Ammon's horn (tissue), 1 donor: ENCODE measurements at places on chromosomes 11 and 22.

DNA sequence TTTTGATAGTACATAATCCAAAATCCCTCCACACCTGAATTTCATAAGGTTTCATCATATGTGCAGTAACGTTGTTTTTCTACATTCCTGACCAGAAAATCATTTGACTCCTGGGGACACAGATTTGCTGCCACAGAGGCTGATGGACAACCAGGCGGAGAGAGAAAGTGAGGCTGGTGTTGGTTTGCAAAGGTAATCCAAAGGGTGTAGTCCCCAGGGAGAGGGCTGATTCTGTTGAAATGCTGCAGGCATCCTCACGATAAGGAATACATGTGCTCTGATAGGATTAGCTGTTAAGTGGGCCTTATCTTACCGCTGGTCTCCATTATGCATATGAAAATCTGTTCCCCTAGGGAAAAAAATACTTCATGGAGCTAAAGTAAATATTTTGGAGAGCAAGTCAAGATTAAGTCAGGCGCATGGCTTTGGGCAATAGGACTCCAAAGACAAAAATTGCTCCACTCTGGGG lies 8.1 kb downstream of the APOL6 start:
- no peak for DNase-seq

GRCh38 chr11:107018219-107018901 lies at the start of gene GUCY1A2:
Gene GUCY1A2, minus strand, starts transcription at chr11:107018476. Its CDS starts 421 bp downstream, at chr11:107018055.
- DNase-seq, result peak; percentile 81

DNA sequence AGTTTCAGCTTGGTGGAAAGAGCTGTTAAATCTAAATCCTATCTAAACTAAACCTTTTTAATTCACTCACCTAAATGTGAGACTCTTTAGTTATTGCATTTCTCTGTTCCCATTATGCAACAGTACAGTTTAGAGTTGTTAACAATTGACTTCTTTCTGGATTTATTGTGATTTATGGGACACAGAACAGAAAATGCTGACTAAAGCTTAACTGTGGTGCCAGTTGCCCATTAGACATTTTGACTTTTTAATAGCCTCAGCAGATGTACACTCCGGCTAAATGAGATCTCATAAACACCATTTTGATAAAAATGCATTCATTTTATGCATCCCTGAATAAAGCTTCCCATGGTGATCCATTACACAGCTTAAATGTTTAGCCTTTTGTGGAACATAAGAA lies 356.6 kb downstream of the CASP12 start:
- DNase-seq, result no peak

DNA sequence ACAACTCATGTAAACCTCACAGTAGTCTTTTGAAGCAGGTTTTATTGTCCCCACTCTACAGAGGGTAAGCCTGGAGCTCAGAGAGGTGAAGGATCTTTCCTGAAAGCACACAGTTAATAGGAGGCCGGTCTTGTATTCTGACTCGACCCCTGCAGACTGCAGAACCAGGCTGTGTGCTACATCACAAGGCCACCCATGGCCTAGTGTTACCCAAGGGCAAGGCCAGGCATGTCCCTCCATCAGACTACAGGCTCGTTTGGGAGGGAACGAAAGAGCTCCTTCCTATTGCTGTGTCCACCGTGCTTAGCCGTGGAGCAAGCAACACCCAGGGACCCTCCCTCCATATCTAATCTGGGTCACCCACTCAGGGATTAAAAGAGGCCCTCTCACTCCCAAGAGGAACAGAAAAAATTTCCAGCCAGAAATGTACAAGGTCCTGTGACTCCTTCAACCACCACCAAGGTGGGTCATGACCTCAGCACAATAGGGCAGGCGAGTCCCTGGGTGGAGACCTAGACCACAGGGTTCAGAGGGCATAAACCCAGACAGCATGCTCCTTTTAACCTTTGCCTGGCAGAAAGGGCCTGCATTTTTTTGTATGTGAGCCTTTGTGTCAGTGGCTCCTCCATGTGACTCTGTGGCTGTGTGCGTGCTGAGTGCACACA lies 6.3 kb upstream of the SMIM35 start:
- no peak for DNase-seq

GRCh38 chr11:71185411-71185810 lies 67.0 kb downstream of the SHANK2 start:
- no peak for DNase-seq

DNA sequence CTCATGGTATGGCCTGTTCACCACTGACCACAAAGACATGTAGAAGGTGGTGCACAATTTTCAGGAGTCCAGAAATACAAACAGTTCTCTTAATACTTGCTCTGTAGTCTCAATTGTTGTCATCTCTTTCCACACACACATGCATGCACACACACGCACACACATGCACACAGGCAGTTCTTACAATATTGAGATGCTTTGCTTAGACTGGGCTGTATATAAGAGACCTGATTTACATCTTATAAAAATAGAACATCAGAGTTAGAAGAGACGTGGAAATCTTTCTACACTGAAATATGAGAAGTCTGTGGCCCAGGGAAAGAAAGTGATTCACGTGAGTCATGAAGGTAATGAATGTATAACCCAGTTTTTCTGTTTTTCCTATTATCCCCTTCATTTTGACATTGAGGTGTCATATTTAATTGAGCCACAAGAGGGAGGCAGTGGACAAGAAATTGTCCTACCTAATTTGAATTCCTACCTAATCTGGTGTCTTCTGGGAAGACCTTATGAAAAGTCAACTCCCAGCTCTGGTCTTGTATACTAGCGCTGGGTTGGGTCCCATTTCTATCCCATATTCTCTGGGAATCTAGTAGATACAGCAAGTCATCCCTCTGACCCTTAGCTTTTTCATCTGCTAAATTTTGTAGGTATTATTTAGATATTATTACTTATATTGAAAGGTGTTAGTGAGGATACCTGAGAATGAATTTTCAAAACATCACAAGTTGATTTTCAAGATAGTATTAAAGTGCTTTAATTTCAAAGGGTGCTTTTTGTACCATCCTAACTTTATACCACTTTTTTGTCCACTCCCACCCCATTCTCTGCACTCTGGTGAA lies 14.9 kb upstream of the MS4A4A start:
- DNase-seq, result peak; percentile 40

- no peak for DNase-seq
These were observed 6.3 kb downstream of the TST start for GRCh38 chr22:37012956-37013355.

DNA sequence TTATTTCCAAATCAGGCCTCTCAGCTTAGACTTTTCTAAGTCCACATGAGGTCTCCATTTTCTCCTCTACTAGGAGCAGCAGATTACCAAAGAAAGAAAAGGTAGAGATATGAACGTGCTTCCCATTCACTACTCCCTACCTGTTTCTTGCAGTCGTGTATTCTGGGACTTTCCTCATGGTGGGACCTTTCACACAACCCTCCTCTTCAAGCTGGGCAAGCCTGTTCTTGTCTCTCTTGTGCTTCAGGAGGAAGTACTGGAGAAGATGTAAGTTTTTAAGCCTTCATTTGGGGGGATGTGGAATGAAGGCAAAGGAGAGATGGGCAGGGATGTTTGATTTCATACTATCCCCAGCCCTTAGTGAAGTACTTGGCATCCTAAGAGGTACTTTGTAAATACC lies 128.8 kb upstream of the SESN3 start:
- DNase-seq, result no peak

DNA sequence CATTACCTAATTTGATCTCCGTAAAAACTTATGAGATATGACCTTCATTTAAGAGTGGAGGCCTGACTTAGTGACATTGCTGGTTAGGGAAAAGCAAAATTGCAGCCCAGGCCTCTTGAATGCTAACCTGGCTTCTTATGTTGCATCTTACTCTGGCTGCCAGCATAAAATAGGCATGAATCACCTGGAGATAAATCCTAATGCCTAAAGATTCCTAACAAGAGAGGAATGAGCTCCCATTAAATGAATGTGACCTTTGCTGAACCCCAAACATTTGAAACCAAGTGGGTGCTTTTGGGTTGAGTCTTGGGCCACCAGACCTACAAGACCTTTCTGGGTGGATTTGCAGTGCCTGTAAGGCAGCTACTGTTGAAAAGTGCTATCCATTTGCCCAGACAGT lies 1145.6 kb upstream of the TENM4 start:
- DNase-seq, result no peak

DNA sequence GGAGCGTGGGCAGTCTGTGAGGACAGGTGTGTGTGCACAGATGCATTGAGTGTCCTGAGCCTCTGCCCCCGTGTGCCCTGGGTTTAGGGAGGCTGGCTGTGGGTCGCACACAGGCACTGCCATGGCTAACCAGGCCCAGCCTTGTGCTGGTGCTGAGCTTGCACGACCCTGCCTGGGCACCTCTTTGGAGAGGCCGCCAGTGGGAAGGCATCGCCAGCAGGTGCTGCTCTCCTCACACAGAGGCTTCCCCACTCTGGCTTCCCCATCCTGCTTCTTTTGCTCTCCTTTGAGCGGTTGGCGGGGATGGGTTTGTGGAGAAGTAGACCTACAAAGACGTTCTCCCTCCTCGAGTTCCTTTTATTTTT lies 4.1 kb downstream of the WNT7B start:
- DNase-seq, result no peak

GRCh38 chr11:12200279-12200990 lies 90.0 kb downstream of the MICAL2 start:
- no peak for DNase-seq

DNA sequence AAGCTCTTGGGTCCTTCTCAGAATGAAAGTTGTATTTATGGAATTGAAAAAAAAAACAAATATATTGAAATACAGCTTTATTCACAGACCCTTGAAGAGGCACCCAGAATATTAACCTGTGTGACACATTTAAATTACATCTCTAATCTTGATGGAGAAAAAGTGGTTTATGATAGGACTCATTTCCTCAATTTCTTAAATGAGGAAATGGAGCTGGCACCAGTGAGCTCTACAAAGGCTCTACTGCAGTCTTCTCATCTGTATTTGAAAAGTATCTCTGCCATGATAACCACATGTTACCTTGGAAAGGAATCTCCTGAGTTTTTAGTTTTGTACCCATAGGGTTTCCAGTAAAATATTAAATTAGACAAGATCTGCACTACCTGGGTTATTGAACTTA lies 186.5 kb downstream of the HIPK3 start:
- no peak for DNase-seq

DNA sequence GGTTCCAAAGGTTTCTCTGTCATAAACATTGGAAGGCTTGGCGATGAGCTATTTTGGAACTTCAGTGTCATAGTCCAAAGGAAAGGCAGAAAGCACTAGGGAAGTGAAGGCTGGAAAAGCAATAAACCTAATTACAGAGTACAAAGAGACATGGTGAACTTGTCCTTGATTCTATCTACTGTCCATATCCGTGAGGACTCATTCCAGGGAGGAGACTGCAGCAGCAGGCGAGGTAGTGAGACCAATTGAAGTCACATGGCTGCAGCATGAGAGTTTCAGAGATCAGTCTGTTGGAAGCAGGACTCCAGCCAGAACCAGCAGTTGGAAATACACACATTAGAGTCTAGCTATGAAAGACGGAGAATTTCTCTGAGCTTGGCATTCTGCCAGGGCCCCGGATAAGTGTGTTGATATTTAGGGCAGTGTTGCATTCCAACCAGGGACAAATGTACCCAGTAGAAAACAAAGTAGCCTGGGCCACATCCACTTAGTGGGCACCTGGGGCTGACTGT lies 54.1 kb upstream of the ARHGAP42 start:
- DNase-seq, result peak; percentile 25

DNA sequence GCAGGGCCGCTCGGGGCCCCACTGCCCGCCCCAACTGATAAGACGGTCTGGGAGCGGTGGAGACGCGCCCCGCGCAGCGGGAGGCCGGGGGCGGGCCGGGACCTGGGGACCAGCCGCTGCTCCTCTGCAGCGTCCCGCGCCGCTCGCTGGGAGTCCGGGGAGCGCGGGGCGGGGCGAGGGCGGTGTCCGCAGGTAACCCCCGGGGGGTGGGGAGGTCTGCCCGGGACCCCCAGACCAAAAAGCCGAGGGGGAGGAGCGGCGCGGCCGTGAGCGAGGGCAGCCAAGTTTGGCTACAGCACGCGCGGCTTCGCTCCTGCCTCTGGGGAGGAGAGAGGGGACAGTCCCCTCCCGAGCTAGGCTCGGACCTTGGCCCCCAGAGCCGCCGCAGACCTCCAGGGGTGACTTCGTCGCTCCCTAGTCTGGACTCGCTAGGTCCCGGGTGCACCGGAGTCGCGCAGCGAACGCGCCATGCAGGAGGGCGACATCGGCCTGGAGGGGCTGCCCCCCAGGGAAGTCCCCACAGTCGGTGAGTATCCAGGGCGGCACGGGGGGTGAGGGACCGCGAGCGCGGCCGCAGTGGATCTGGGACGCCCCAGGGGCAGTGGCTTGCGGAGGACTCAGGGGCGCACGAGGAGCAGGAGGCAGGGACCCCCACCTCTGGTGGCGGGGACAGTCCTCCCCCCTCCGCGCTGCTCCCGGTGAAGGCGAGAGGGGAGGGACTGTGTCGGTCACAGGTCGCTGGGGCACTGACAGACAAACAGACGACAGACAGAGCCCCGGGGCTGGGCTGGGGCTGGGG lies 92.3 kb upstream of the ANO1 start:
- DNase-seq, result no peak

- no peak for DNase-seq
These were observed 281.6 kb downstream of the TBC1D22A start for GRCh38 chr22:47043835-47044721.

DNA sequence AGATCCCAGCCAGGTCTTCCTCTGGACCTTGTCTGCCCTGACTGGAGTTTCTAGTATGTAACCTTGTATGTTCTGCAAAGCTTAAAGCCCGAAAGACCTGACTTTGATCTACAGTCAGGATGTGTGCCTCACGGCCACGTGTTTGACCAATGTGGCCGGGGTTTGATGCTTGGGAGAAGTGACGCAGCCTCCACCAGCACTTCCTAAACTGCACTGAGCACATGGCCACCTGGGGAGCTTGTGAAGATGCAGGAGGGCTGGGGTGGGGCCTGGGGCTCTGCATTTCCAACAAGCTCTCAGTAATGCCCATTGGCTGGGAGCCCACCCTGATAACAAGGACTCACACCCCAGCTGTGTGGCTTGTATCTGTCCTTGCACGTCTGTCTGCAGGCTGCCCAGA lies 53.2 kb downstream of the NAT10 start:
- DNase-seq, result no peak

DNA sequence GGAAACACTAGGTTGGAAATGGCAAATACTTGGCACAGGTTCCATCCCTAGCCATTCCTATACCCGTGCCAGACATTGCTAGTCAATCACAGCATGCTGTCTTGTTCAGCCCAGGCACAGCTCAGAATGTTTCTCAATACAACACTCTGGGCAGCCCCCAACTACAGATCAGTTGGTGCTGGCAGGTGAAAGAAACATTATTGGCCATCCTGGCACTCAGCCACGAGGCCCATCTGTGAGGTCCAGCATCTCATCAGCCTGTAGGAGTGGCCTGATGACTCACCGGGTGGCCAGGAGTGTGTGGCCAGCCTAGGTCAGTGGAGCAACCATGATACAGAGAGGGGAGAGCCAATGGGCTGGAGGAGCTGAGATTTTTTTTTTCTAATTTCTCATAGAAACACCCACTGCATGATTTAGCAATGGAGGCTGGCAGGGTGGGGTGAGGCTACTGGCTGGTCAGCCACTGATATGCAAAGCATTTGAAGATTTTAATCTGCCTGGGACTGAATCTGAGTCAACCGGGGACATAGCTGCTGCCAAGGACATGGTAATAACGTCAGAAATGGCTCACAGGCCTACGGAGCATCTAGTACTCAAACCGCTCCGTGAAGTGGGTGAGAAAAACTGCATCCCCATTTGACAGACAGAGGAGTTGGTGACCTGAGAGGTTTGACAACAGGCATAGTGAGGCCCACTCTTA lies 5.4 kb downstream of the MYO18B start:
- no peak for DNase-seq

GRCh38 chr11:31806186-31806927 lies 4.8 kb downstream of the PAX6 start:
- DNase-seq, result no peak

GRCh38 chr11:59801160-59801706 lies 9.3 kb downstream of the MRPL16 start:
- no peak for DNase-seq
